Left renal pelvis (tissue), 4 donors: ENCODE measurements at places on chromosomes 6 and 20. TPM values are rescaled to one million over a fixed set of nuclear protein-coding genes. Genes with fewer than 3 reads are reported as not detected.

Gene SIRPB1
- 2.2 TPM for polyA plus RNA-seq

GRCh38 chr6:27148404-27148795, 99.1 kb upstream of the PRSS16 start:
- DNase-seq: no peak

DNA sequence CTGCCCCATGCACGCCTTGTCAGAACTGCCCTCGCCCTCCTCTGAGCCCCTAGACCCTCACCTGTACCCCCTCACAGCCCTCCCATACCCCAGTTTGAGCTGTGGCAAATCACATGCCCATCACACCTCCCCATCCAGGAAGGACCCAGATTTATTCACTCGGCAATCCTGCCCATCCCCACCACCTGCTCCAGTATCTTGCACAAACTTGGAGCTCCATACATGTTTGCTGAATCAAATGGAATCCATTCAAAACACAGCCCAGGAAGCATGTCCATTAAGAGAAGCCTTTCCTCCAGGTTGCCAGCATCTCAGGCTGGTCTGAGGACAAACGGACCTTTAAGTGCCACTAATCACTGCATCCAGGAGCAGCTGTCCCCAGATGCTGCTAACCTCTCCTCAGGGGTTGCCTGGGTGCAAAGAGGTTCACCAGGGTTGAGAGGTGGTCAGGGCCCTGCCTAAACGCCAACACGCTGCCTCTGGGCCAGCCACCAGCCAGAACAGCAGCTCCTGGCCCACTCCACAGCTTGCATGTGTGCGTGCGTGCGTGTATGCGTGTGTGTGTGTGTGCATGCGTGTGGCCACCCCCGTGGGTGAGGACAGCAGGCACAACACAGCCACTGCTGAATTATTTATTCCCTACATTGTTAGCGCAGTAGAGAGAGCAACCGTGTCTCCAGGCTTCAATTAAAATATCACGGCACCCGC, 31.0 kb downstream of the GRM4 start:
- DNase-seq: no peak

DNA sequence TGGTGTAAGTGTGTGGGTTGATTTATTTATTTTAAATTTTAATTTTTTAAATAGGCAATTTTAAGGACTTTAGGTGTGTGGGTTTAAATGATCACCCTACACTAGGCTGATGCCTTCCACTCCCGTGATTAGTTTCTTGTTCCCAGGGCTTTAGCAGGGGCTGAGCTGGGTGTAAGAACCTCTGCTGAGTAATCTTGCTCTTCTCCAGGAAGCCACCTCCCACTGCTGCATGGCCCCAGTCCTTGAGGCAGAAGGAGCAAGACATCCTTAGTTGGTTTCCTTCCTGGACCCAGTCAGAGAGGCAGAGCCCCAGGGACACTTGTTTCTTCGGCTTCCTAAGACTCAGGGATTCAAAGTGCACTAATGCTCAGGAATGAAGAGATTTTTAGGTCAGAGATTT, 19.8 kb upstream of the CDC5L start:
- no peak for DNase-seq

- no peak for DNase-seq
Measured at GRCh38 chr6:151647976-151648639, 154.3 kb downstream of the CCDC170 start.

GRCh38 chr6:137399881-137400443, 94.2 kb downstream of the OLIG3 start:
- no peak for DNase-seq

Gene TREM1
- polyA plus RNA-seq: 0.29 TPM

DNA sequence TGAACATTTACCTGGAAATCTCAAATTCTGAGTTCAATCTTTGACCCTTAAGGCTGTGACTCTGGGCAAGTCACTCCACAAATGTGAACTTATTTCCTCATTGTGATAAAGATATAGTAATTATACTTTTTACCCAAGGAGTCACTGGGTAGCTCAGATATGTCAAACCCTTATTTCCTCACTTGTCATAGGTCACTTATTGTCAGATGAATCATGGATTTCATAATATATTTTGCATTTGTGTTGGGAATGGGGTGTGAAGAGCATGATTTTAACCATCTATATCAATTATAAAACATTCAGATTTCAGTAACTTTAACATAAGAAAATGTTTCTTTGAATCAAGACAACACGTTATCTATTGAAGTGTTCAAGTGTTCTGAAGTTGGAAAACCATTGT, 3.7 kb upstream of the CARMIL1 start:
- DNase-seq: no peak

- no peak for DNase-seq
Measured at GRCh38 chr6:14386668-14387067, 269.1 kb downstream of the CD83 start.

DNA sequence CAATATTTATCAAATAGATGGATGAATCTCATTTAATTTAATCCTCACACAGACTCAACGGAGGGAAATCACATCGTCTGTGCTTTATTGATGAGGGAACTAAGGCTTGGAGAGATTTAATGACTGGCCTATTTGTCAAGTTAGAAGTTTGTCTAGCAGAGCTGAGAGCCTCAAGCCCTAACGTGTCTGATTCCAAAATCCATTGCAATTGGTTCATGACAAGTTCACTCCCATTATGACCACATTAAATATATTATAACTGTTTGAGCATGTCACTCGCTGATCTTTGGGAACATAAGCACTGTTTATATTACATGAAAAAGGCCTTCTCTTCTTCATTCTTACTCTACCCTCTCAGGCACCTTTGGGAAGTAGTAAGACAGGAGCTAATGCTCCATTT, 89.4 kb upstream of the SIRPA start:
- DNase-seq: no peak

Gene SSTR4
- polyA plus RNA-seq: not detected
